ENCODE measurements at places on chromosomes 3 and 15.

GRCh38 chr15:40906091-40906990, 12.1 kb downstream of the VPS18 start:
- peak; percentile 81 for DNase-seq

- no peak for DNase-seq
Observed at GRCh38 chr3:23389089-23389488, 186.0 kb downstream of the UBE2E2 start.

GRCh38 chr3:52039846-52040245, 16.5 kb downstream of the DUSP7 start:
- no peak for DNase-seq

- no peak for DNase-seq
Observed at GRCh38 chr3:77042343-77042742, 2.4 kb downstream of the ROBO2 start.

GRCh38 chr3:197487911-197488391, 67.8 kb downstream of the BDH1 start:
- DNase-seq: no peak

GRCh38 chr3:46947981-46948791, 28.4 kb downstream of the CCDC12 start:
- DNase-seq: peak; percentile 78

GRCh38 chr15:51536965-51537574, 85.5 kb downstream of the DMXL2 start:
- DNase-seq: no peak

DNA sequence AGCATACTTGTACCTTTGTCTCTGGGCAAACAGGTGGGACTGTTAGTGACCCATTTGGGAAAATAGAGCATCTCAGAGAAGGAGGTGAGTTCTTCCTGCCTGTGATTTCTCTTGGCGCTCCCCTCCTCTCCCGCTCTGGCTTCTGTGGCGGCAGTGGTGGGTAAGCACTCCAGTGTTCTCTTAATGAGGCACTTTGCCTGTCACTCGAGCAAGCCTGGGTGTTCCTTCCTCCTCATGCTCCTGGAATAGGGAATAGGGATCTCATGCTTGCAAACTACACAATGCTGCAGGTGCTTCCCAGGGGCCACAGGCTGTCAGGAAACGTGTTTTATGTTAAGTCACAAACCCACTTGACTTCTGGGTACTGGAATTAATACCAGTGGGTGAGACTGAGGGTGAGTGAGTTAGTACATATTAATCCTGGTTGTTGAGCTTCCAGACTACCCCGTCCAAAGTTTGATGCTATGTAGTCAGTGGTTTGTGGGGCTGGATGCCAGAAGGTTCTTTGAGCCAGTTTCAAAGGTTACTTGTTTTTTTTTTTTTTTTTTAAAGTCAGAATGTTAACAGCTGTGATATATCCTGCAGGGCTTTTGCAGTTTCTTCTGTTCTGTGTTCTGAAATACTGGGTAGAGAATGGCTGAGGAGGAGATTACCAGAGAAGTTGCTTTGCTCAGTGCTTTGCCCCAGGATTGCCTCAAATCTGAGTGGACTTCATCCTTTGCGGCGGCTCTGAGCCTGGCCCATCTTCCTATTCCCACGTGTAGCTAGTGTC, 30.5 kb downstream of the EDEM1 start:
- DNase-seq: no peak

GRCh38 chr3:17752876-17753631, 10.6 kb upstream of the TBC1D5 start:
- DNase-seq: no peak

- no peak for DNase-seq
Observed at GRCh38 chr15:79582650-79583049, 150.5 kb downstream of the MINAR1 start.

DNA sequence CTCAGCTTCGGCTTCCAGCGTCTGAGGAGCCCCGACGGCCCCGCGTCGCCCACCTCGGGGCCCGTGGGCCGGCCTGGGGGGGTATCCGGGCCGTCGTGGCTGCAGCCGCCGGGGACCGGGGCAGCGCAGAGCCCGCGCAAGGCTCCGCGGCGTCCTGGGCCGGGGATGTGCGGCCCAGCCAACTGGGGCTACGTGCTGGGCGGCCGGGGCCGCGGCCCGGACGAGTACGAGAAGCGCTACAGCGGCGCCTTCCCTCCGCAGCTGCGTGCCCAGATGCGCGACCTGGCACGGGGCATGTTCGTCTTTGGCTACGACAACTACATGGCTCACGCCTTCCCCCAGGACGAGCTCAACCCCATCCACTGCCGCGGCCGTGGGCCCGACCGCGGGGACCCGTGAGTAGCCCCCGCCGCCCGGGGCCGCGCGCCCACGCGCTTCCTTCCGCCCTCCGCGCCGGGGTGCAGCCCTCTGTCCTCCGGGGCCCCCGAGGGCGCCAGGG, 462 bp downstream of the EDEM1 start:
- peak; percentile 56 for DNase-seq

GRCh38 chr3:193194371-193194770, 46.7 kb upstream of the PLAAT1 start:
- no peak for DNase-seq

GRCh38 chr3:96863129-96863740, 48.8 kb downstream of the EPHA6 start:
- no peak for DNase-seq

GRCh38 chr3:149466192-149466591, 8.3 kb upstream of the TM4SF4 start:
- DNase-seq: no peak

DNA sequence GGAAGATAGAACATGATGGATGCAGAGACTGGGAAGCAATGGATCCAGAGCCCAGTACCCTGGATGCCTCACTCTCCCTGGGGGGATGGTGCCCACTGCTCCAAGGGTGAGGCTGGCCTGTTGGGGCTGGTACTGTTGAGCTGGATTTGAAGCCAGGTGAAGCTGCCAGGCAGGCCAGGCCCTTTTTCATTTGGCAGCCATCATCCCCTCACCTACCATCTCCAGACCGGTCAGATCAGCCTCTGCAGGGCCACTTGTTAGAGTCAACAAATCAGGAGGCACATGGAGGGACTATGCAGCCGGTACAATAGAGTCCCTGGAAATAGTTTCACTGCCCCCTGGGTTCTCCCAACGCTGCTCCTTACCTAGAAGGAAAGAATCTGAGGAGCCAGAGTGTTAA, 5.9 kb downstream of the MAPKAPK3 start:
- no peak for DNase-seq

- no peak for DNase-seq
Observed at GRCh38 chr15:87609894-87610293, 646.6 kb downstream of the NTRK3 start.

DNA sequence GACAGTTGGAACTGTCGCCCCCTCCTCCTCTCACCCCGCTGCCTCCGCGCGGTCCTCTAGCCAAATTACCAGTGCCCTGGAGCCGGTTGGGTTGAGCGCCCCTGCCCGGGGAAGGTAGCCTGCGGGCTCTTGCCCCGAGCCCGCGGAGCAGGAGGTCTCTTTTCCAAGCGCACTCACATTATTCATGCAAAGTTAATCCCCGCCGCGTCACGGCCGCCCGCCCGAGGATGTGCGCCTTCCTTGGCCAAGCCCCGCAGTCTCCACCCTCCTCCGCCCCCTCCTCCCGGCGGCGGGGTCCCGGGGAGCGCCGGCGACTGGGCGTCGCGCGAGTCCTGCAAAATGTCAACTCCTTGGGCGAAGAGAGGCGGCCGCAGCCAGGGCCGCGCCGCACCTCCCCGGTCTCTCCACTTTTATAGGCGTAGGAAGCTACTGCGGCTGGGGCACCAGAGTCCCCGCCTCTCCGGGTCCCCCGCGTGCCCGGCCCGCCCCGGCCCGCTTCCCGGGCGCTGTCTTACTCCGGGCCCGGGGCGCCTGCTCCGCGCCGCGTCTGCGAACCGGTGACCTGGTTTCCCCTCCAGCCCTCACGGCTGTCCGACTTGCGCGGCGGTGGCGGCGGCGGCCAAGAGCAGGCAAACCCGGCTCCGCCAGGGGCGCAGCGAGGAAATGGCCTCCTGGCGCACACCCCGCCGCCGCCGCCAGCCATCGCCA, at the start of gene THRB:
Gene THRB (minus strand): TSS at position 233 of the 708 bp plus-strand sequence.
- no peak for DNase-seq

DNA sequence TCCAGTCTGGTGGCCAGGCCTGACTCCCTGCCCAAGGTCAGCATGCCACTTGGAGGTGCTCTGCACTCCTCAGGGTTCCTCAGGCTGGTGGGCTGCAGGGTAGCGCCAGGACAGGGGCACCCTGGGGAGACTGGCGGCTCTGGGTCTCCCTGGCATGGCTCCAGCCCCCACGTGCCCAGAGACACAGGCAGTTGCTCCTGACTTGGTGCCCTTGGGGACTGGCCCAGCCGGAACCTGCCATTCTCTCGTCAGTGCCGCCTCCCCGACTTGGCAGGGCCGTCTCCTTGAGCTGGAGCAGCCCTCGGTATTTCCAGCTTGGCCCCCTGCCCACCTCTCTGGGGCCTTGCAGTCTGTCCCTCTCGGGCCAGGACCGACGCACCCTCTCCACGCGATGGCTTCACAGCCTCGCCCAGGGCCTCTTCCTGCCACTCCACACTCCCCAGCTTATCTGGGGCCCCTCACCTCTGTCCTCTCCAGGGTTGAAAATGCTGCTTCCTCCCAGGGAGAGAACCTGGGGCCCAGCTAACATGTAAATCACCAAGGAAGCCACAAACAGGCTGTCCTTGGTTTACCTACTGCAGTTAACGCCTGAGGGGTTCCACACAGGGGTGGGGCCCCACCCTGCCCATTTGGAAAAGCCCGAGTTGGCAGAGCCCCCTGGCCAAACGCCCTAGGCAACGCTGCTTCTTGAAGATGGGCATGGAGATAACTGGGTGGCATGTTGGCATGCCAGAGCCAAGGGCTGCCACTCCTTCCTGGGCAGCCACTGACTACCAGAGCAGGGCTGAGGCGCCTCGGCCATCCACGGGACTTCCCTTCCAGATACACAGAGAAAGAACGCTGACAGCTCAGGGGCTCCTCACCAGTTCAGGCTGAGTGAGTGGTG, 61.4 kb downstream of the SMAD6 start:
- no peak for DNase-seq

GRCh38 chr3:80017369-80017768, 249.6 kb upstream of the ROBO1 start:
- no peak for DNase-seq

DNA sequence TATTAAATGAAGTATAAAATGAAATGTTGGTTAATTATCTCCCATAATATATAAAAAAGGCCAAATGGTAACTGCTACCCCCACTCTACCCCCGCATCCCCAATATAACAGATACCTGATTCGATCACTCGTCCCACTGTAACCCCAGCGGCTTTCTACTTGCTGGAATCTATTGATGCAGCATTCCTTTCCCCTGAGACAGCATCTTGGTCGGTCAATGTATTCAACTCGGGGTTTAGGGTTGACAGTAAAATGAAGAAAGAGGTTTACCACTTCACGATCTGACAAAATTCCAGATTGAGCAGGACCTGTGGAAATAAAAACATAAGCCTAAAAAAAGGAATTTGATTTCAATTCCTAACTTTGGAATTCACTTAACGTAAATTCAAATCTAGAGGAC, 18.6 kb upstream of the C15orf40 start:
- DNase-seq: no peak

DNA sequence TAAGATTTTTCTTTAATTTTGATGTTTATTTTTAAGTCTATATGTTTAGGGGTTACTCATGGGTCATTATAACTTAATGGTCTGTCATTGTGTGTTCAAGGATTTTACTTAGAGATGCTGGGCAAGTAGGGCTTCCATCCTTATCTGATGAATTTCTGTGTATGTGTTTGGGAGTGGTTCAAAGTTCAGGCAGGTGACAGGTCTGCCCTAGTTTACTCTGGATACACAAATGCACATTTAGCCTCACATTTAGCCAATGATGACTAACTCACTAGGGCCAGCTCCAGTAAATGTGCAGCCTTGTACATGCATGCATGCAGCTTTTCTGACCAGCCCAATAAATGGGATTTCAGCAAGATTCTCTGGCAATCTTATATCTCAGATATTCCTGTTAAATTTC, 554.1 kb downstream of the SI start:
- no peak for DNase-seq

GRCh38 chr3:99927671-99928457, 110.2 kb downstream of the CMSS1 start:
- no peak for DNase-seq

DNA sequence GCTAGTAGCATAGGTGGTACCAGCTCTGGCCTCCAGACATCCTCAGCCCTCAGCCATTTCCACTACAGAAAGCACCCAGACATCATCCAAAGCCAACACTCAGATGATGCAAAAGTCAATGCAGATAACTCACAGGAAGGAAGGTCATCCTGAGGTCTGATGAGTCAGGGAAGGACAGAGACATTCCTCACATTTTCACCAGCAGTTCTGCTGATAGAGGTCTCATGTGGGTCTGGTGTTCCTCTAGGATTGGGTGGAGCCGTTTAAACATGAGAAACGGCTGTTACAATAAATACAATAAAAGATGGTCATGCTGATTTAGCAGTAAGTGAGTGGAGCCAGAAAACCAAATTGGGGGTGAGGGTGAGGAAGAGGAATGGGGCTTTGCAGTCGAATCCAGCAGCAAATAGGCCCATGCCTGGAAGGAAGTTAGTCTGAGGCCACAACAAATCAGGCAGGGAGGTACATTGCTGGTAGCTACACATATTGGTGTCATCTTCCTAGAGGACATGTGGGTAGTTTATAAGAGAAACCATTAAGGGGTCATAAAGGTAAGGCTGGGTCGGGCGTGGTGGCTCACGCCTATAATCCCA, 33.3 kb upstream of the FLNB start:
- no peak for DNase-seq

GRCh38 chr3:66276705-66277274, 56.0 kb downstream of the SLC25A26 start:
- DNase-seq: peak; percentile 73

- no peak for DNase-seq
Observed at GRCh38 chr3:54040476-54040875, 81.9 kb upstream of the CACNA2D3 start.

DNA sequence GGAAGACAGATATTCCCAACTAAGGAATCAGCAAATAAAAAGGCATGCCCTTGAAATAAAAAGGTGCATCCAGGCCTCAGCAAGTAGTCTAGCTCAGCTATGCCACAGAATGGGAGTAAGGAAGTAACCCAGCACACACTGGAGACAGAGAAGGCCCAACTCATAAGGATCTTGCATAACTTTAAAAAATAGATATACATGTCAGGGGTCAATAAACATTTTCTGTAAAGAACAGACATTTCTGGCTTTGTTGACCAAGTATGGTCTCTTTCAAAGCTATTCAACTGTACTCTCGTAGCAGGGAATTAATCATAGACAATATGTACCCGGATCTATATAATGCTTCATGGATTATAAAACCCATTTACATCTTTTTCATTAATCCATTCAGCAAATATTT, 449.3 kb downstream of the TAFA4 start:
- no peak for DNase-seq

- DNase-seq: no peak
Observed at GRCh38 chr15:40134885-40135284, 26.0 kb upstream of the BUB1B start.
